Stomach (tissue), 19 donors: ENCODE measurements at places on chromosomes 1 and 21. TPM values are rescaled to one million over a fixed set of nuclear protein-coding genes. Genes with fewer than 3 reads are reported as not detected.
A peak's percentile ranks its signal among the peaks of the same experiment; 100 is the strongest.

DNA sequence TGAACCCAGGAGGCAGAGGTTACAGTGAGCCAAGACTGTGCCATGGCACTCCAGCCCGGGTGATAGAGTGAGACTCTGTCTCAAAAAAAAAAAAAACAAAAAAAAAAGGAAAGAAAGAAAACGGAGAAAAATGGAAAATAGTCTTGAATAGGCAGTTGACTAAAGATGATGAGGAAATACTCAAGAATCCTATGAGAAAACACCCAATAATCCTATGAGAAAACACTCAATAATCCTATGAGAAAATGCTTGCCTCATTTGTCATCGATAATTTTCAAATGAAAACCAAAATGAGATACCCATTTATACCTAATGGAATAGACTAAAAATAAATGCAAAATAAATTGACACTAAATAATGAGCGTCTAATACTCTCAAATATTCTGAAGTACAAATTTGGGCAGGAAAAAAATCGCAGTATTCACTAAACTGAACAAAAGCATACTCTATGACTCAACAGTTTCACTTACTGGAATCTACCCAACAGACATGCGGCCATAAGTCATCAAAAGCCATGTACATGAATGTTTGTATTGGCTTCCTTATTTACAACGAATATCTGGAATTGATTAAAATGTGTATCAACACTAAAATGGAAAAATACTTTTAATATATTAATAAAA lies 733.9 kb upstream of the CHRM3 start:
- no peak for DNase-seq

Gene USH2A
- 0.58 TPM for total RNA-seq

DNA sequence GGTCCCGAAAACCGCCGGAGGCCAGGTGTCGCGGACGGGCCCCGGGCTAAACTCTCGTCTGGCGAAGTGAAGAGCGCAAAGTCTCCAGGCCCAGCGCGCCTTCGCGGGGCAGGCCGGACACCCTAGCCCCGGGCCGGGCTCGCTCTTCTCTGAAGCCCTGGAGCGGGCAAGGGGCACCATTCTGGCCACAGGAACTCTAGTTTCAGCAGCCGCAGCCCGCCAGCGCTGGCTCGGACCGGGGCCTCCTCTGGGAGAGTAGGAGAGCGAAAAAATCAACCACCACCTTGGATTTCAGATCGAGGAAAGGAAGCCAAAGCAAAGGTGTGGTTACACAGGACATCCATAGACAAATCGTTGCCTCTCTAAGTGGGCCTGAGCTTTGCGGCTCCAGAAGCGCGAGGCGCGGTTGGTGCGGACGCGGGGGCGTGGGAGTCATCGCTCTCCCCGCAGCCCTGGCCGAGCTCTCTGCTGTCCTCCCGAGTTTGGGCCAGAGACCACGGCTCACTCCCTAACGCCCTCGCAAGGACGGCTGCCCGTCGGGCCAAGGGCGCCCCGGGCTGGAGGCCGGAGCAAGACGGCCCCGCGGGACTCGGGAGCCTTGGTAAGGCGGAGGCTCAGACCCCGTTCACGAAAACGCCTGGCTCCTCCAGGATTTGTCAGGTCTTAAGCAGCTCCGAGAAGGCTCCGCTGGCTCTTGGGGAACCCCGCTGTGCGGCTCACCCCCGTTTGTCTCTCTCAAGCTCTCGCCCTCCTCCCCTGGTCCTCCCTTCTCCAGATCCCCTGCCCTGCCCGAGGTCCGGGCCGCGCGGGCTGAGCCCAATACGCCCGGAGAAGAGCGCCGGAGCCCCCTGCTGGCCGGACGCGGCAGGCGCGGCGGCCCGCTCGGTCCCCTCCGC lies 132.9 kb upstream of the DPYD start:
- DNase-seq: peak; percentile 88

GRCh38 chr1:14597343-14598006 lies 1.0 kb upstream of the KAZN start:
- no peak for DNase-seq

- DNase-seq: no peak
Observed at GRCh38 chr1:116390195-116390594, 17.2 kb downstream of the ATP1A1 start.

Gene ARTN
- not detected for total RNA-seq

Gene C4BPA
- 24.6 TPM for total RNA-seq

Gene ETS2
- total RNA-seq: 62.0 TPM

GRCh38 chr1:11558871-11559590 lies 80.1 kb downstream of the DISP3 start:
- DNase-seq: no peak

DNA sequence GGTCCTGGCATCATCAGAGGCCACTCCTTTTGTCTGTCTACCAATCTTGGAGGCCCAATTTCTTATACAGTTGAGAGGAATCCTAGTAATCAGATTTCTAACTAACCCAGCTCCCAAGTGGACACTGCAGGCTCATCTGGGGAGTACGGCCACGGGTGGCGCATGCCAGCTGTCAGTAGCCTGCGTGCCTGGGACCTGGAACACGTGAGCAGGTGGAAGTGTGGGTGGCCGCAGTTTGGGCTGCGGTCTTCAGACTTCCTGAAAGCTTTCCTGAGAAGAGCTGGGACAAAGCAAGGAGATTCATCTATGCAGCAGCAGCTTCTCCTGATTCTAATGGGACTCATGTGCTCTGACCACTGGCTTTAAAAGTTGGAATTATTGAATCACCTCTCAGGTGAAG lies 12.4 kb downstream of the ADORA3 start:
- DNase-seq: no peak

- DNase-seq: no peak
Observed at GRCh38 chr21:31360717-31361116, 16.7 kb upstream of the TIAM1 start.

Gene KCNN3
- total RNA-seq: 10.7 TPM

Gene OXCT2
- total RNA-seq: not detected

Gene PLPPR4
- 3.1 TPM for total RNA-seq

GRCh38 chr1:47598357-47598756 lies 160.5 kb downstream of the FOXD2 start:
- no peak for DNase-seq

GRCh38 chr1:11044849-11045427 lies 2.1 kb downstream of the MASP2 start:
- DNase-seq: no peak

- DNase-seq: no peak
Observed at GRCh38 chr1:113617438-113618141, 141.7 kb downstream of the PHTF1 start.

DNA sequence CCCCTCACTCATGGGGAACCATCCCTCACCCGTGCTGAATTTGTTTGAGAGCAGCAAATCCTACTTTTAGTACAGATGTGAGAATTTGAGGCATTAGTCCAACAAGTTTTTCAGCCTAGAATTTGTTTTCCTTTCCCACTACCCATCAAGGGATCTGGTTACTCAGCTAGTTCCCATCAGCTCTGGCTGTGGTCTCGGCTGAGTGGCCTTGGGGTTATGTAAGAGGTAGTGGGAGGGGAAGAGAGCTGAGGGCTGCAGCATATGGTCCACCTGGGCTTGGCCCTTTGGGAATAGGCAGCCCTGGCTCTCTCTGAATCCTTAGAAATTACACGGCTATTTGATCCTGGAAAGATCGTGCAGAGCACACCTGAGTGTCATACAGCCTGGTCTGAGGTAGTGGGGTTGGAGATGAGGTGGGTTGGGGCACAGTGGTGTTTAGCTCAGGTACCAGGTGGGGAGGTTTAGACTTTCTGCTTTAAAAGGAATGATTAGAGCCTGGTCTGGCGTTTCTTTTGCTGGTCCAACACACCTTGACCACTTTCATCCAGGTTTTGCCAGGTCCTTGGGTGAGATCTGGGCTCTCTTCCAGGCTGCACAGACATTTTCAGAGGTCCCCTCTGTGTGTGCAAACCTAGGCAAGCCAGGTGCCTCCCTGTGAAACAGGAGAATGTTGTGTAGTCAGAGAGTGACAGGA lies 4.2 kb downstream of the GSTM4 start:
- no peak for DNase-seq

Gene CD53
- total RNA-seq: 33.6 TPM

Gene UQCRH
- 379 TPM for total RNA-seq

GRCh38 chr1:64033667-64034220 lies 169.7 kb upstream of the UBE2U start:
- peak; percentile 40 for DNase-seq

- DNase-seq: no peak
Observed at GRCh38 chr1:19372602-19373001, 60.5 kb downstream of the SLC66A1 start.

DNA sequence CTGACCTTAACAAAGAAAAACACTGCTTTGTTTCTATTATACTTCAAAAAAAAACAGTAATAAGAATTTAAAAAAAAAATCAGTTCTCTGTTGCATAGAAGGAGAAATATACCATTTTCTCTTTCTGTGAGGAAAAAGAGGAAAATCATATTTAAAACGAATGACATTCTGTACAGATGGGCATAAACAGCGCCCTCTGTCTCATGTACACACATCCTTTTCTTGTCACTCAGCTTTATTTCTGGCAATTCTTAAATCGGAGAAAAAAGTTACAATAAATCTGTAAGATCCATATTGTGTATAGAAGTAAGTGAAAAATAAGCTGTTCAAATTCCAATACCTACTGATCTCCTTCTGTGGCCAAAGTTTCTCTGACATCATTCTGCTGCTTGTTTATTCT lies 245.4 kb downstream of the SMYD3 start:
- no peak for DNase-seq

DNA sequence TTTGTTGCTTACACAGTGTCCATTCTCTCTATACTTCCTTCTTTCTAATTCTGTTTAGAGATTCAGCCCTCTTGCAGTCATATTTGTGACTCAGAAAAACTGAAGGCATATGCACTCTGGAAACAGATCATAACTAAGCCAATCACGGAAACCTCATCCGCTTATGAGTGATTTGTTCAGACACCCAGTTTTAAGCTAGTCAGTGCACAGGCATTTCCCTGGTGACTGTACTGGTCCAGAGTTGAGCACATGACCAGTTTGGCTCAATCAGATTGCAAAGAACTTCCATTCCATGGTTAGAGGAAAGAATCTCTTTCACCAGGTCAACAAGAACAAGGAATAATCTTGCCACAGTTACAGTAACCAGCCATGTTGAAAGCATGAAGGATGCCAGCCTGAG lies 69.2 kb upstream of the SGIP1 start:
- DNase-seq: no peak

Gene LEMD1
- not detected for total RNA-seq
